ENCODE measurements at places on chromosomes 2 and 18.

DNA sequence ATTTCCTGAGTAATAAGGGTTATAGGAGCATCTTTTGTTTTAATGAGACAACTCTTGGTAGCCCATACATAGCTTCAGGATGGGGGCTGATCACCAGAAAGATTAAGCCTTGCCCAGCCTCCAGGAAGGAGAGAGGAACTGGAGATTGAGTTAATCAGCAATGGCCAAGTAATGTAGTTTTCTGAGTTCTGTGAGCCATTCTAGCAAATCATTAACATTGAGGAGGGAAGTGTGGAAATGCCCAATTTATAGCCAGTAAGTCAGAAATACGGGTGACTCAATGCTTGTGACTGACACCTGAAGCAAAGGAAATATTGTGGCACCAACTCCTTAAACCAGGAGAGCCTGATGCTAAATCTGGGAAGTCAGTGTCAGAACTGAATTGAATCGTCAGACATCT, 205.1 kb upstream of the SRD5A2 start:
- no peak for DNase-seq

DNA sequence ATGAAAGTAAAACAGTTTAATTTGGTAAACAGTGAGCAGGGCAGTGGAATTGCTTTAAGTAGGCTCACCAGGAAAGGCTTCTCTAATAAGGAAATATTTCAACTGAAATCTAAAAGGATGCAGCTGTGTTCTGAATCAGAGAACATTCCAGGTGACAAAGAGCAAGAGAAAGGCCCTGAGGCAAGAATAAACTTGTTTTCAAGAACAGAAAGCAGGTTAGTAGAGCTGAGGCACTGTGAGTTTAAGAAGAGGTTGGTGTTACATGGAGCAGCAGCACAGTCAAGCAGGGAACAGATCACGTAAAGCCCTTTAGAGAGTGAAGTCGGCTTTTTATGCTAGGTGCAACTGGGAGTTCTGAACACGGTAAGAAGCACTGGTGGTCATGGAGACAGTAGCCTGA, 57.0 kb upstream of the SCN1A start:
- DNase-seq: no peak

GRCh38 chr2:5698134-5698533, 6.0 kb downstream of the SOX11 start:
- DNase-seq: no peak

DNA sequence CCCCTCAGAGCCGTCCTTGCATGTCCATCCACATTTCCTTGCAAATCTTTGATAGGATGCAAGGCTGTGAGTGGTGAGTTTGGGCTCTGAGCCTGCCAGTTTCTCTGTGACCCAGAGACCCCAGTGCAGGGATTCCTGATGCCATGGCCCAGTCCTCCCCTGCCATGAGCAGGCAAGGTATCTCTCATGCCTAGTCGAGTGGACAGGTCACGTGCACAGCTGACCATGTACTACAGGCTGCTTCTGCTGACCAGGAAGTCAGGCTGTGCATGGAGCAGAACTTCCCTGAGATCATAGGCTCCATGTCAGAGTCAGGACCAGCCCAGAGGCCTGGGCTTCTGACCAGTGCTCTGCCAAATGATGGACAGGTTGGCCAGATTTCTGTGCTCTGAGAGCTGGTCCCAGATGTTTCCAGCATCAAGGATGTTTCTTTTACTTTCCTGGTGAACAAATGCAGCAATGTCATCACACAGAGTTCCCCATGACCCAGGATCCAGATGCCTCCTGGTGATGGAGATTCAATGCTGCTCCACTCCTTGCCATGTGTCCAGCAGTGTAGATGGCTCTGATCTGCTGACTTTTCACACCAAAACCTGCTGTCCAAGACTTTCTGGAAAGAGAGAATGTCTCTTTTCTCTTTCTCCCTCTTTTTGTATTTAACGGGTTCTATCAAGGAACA, 321.6 kb upstream of the HS6ST1 start:
- DNase-seq: no peak

DNA sequence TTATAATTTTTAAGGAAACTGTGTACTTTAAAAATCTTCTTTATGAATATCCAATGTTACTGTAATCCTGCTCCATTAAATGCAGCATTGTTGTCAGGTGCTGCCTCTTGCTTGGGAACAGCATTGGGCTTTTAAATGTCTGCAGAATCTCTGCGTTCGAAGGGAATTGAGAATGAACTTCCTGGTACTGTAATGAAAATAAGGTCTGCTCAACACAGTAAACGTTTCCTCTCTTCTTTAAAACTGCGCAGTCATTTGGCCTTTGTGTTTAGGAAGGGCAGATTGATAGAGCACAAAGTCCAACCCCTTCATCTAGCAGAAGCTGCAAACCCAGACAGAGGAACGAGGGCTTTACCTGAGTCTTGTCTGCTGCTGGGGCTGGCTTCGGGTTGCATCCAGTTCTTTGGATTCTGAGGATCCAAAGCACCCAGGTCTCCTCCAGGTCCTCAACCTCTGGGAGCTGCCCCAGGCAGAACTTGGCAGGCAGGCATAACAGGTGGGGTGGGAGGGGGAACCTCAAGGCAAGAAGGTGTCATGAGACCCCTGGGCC, 104.5 kb downstream of the UGGT1 start:
- DNase-seq: no peak

DNA sequence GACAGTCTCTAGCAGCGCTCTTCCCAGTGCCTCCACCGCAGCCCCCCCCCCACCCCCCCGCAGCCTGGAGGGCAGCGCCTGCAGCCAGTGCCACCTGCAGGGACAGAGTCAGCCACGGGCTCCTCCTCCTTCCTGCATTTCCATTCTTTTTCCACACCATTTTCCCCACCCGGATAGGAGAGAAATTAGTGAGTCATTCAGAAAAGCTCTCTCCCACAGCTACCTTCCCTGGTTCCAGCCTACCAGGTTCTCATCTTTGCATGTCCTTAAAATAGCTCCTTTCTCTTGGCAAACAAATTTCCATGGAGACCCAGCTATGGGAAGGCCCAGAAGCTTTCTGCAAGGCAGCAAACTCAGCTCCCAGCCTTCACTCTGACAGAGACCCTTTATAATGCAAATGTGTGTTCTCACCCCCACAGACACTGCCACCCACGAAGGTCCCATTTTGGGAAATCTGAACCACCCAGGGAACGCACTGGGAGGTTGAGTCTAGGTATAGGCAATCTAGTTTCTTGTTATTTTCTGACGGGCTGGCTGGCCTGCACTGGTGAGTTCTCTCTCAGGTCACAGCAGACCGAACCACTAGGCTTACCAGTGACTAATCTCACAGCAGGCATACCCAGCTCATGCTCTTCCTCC, 41.8 kb upstream of the ATG16L1 start:
- peak; percentile 70 for DNase-seq

DNA sequence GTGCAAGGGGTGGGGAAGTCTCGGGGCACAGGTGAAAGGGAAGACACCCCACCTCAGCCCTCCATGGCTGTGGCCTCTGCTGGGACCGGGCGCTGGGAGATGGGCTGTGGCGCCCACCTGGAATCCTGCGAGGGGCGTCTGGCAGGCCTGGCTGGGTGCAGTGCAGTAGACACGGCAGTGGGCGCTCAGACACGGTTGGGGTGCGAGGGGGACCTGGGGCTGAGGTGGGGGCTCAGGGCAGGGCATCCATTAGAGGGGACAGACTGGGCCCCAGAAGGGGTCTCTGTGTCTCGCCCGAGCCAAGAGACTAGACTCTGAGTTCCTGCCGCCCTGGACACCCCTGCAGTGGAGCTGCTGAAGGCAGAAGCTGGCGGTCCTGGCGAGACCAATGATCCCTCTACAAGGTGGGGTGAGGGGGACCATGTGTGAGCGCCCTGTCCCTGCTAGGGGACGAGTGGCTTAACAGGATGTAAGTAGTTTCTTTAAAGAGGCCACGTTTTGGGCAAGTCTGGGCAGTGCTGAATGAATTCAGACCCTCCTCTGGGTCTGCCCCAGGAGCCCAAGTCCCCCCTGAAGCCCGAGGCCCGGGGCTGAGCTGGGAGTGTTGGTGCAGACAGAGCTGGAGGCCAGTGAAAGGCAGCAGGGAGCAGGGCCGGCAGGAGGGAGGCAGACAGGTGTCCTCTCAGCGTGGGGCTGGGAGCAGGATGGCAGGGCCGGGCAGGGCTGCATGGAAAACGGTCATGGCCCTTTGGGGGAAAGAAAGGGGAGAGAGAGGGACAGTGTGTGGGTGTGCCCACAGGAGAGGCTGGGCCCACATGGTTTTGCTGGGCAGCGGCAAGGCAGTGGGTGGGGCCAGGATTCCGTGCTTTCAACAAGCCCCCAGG, 57.2 kb downstream of the HS6ST1 start:
- DNase-seq: no peak

DNA sequence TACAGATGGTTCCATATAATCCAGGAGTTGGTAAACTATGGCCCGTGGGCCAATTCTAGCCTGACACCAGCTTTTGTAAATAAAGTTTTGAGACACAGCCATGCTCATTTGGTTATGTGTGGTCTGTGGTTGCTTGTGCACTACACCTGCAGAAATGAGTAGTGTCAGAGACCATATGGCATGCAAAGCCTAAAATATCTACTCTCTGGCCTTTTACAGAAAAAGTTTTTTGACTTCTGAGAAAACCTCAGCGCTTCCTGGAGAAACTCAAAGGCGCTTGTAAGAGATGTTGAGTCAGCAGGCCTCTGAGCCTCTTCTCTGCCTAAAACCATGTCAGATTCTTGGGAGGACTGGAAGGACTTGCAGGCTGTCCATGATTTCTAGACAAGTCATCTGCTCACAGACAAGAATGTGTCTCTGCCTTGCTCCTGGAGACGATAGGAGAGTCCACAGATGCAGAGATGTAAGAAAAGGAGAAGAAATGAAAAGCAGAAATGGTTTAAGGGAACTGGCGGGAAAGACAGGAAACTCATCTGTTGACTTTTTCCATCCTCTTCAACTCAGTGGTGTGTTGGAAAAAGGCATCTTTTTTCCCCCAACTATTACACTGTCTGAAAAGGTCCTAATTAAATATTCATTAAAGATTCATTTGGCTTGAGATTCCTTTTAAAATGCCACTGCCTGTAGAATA, 5.2 kb downstream of the TTC39C start:
- DNase-seq: no peak

- no peak for DNase-seq
Measured at GRCh38 chr2:9811679-9812511, 31.4 kb upstream of the TAF1B start.

- DNase-seq: peak; percentile 9
Measured at GRCh38 chr2:236665101-236665500, 95.5 kb downstream of the ACKR3 start.

All from right hindlimb (tissue), 1 donor.